ENCODE measurements at places on chromosomes 7 and 10. TPM values are rescaled to one million over a fixed set of nuclear protein-coding genes. Genes with fewer than 3 reads are reported as not detected.

PDE6C gene
- not detected for total RNA-seq

H2BK1 gene
- not detected for total RNA-seq

MRLN gene
- 254 TPM for total RNA-seq

- peak; percentile 83 for DNase-seq
- no peaks in the 10 kb centered on the region for H3K36me3 ChIP-seq
Observed at GRCh38 chr10:4270116-4270515, 485.1 kb upstream of the KLF6 start.

DNA sequence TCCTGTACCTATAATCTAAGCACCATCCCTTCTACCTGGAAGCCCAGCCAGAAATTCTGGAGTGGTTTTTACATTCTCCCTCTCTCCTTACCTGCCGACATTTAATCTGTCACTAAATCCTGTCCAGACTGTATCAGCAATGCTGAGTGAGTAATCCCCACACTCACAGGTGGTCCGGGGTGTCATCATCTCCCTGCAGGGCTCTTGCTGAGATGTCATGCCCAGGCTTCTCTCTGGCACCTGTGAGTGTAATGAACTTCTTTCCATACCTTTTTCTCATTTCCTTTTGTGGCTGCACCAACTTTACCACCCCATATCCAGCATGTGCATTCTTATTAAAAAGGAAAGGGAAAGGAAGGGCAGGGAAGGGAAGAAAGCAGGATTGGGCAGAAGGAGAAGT, 355.2 kb downstream of the CCSER2 start:
- H3K27ac ChIP-seq: no peak overlapping the region
- no peaks in the 10 kb centered on the region for H3K27me3 ChIP-seq
- H3K36me3 ChIP-seq: no peaks in the 10 kb centered on the region

DNA sequence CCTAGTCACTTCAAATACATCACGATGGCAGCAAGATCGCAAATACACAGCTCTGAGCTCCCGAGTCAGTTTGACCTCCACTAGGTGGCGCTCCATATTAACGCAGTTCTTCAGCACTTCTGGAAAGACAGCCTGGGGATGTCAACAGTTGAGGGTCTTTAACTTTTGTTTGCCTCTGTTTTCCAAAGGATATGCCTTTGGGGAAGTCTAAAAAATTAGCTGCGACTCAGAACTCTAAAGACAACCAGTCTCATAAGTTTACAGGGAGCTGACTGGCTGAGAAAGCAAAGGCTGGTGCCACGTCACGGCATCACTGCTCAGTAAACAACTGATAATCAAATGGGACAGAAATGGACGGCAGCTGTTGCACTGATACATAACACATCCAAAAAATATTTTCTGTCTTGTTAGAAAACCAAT, 458.8 kb downstream of the SORCS1 start:
- H3K4me3 ChIP-seq: no peak overlapping the region
- H3K27me3 ChIP-seq: no peaks in the 10 kb centered on the region
- no peak overlapping the region for H3K27ac ChIP-seq

- H3K4me1 ChIP-seq: no peaks in the 10 kb centered on the region
- no peaks in the 10 kb centered on the region for H3K36me3 ChIP-seq
- no peak overlapping the region for H3K4me3 ChIP-seq
- DNase-seq: peak; percentile 6
- no peaks in the 10 kb centered on the region for H3K27me3 ChIP-seq
Observed at GRCh38 chr7:156368053-156368843, 272.3 kb upstream of the RNF32 start.

DNA sequence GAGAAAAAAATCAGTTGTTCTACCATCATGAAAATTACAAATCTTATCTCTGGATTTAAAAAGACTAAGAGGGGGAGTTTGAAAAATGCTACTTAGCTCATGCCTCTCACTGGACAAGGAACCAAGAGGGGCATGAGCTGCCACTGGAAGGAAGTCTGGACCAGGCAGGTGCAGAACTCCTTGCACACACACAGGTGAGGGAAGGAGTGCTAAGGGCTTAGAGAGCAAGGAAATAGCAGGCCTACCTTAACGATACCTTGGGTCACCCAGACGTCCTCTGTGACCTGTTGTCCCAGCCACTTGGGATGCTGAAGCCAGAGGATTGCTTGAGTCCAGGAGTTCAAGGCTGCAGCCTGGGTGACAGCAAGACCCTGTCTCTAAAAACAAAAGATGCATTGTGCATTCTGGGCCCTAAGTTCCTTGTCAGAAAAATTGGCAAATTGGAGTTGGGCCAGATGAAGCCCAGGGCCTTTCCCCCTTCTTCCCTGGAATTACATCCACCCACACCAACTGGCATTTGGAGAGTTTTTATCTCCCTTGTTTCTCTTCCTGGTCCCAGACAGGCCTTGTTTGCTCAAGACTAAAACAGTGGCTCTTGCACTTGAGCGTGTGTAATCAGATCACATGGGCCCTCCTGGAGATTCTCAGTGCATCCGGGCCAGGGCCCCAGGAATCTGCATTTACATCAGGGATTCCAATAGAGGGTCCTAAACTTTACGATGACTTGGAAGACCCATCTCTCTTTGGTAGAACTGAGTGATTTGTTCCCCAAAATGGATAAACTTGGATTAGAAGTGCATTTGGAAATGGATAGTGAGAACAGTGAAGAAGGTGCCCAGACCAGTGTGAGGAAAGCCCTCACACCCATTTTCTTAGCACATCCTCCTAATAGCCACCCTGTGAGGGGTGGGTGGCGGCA, 3.0 kb downstream of the DDIT4 start:
- H3K36me3 ChIP-seq: peaks cover 20% of the 10 kb centered on the region
- no peaks in the 10 kb centered on the region for H3K27me3 ChIP-seq
- H3K4me1 ChIP-seq: peaks cover 46% of the 10 kb centered on the region
- H3K4me3 ChIP-seq: no peak overlapping the region

DOCK4 gene
- 14.0 TPM for total RNA-seq

SEMA3C gene
- 270 TPM for total RNA-seq

- DNase-seq: peak; percentile 46
- peaks cover 12% of the 10 kb centered on the region for H3K4me1 ChIP-seq
- no peak overlapping the region for H3K4me3 ChIP-seq
- peaks cover 3% of the 10 kb centered on the region for H3K27me3 ChIP-seq
- H3K27ac ChIP-seq: no peak overlapping the region
Observed at GRCh38 chr7:73970801-73971229, 57.2 kb upstream of the ELN start.

- DNase-seq: no peak
- H3K27ac ChIP-seq: no peak overlapping the region
- no peaks in the 10 kb centered on the region for H3K27me3 ChIP-seq
- no peak overlapping the region for H3K4me3 ChIP-seq
- H3K36me3 ChIP-seq: peaks cover 11% of the 10 kb centered on the region
- peaks cover 13% of the 10 kb centered on the region for H3K4me1 ChIP-seq
Observed at GRCh38 chr10:7580520-7580919, 86.2 kb downstream of the ITIH5 start.

GRCh38 chr10:75530299-75530698, 98.9 kb downstream of the LRMDA start:
- no peak overlapping the region for H3K4me3 ChIP-seq
- no peak overlapping the region for H3K27ac ChIP-seq
- H3K36me3 ChIP-seq: no peaks in the 10 kb centered on the region
- H3K4me1 ChIP-seq: no peaks in the 10 kb centered on the region
- DNase-seq: no peak

GRCh38 chr7:117652943-117653680, 173.3 kb downstream of the CFTR start:
- no peak for DNase-seq
- H3K36me3 ChIP-seq: no peaks in the 10 kb centered on the region
- H3K4me1 ChIP-seq: no peaks in the 10 kb centered on the region

- no peaks in the 10 kb centered on the region for H3K27me3 ChIP-seq
- peak; percentile 81 for DNase-seq
- H3K4me1 ChIP-seq: peaks cover 4% of the 10 kb centered on the region
- no peak overlapping the region for H3K4me3 ChIP-seq
Observed at GRCh38 chr10:72426986-72427385, 72.3 kb upstream of the DNAJB12 start.

PARG gene
- 29.4 TPM for total RNA-seq

DNA sequence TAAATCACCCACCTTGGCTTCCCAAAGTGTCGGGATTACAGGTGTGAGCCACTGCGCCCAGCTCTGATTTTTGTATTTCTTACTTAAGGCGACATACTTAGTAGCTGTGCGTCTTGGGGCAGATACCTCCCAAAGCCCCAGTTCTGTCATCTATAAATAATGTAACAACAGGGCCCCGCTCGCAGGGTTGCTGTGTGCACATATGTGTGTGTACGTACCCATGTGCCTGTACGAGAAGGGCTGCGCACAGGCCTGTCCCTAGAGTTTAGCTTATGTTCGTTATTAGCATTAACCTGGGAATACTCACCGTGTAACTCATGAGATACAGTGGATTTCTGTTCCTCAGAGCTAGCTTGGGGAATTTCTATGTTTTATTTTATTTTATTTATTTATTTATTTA, 103.6 kb downstream of the CUX1 start:
- H3K4me3 ChIP-seq: no peak overlapping the region
- peaks cover 26% of the 10 kb centered on the region for H3K36me3 ChIP-seq
- H3K4me1 ChIP-seq: peaks cover 8% of the 10 kb centered on the region
- DNase-seq: no peak
- no peak overlapping the region for H3K27ac ChIP-seq

GRCh38 chr10:71383972-71384687, 12.6 kb upstream of the CDH23 start:
- H3K4me1 ChIP-seq: no peaks in the 10 kb centered on the region
- peaks cover 3% of the 10 kb centered on the region for H3K27me3 ChIP-seq
- no peak overlapping the region for H3K27ac ChIP-seq
- peak; percentile 41 for DNase-seq
- no peaks in the 10 kb centered on the region for H3K36me3 ChIP-seq
- no peak overlapping the region for H3K4me3 ChIP-seq

DNA sequence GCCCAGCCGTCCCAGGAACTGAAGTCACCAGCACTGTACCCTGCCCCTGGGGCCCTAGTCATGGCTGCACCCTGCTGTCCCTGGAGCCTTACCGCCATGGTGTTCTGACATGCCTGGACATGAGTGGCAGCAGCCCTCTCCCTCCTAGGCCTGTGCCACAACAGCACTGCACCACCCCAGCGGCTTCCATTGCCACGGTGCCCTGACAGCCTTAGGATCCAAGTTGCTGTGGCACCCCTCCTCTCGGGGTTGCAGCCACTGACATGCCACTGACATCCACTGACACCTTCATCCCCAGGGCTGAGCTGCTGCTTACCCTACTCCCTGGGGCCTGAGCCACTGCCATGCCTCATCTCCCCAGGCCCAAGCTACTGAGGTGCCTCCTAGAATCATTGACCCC, 39.6 kb upstream of the SHH start:
- H3K36me3 ChIP-seq: no peaks in the 10 kb centered on the region
- H3K27me3 ChIP-seq: peaks cover 13% of the 10 kb centered on the region
- H3K4me1 ChIP-seq: peaks cover 5% of the 10 kb centered on the region

GRCh38 chr7:122691569-122692235, 7.2 kb downstream of the RNF133 start:
- H3K4me3 ChIP-seq: no peak overlapping the region
- H3K36me3 ChIP-seq: no peaks in the 10 kb centered on the region
- H3K27ac ChIP-seq: no peak overlapping the region
- H3K4me1 ChIP-seq: peaks cover 4% of the 10 kb centered on the region

DNA sequence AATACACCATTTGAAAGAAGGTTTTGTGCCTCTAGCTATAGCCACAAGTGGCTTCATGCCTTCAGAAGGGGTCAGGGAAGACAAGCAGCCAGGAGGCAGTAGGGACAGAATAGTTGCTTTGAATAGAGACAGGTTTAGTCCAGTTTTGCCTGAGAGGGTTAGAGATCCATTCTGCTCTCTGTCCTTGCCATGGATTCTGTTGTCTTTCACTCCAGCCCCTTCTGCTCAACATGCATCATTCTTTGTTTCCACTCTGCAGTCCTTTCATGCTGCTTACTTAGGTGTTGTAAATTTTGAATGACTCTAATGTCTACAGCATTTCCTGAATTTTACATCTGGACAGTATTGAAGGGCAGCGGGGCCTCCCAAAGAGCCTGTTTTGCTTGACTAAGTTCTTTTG, 60.3 kb downstream of the CNTNAP2 start:
- H3K36me3 ChIP-seq: no peaks in the 10 kb centered on the region
- peak; percentile 27 for DNase-seq
- no peak overlapping the region for H3K27ac ChIP-seq
- H3K4me1 ChIP-seq: no peaks in the 10 kb centered on the region
- no peak overlapping the region for H3K4me3 ChIP-seq

TFR2 gene
- 0.22 TPM for total RNA-seq

ELN gene
- 142 TPM for total RNA-seq

DNA sequence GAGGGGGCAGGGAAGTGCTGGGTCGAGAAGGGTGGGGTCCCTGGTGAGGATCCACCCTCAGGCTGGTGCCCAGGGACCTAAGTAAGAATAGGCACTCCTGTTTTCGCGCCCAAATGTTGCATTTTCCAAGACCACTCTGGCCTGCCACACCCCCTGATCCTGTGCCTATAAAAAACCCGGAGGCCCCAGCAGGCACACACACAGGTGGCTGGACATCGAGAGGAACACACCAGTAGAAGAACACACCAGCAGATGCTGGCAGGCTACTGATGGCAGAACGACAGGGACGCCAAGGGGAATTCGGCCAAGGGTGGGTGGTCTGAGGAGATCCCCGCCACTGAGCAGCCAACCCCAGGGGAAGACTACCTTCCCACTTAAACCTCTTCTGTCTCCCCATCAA, 633.9 kb upstream of the POT1 start:
- no peak overlapping the region for H3K4me3 ChIP-seq
- no peak for DNase-seq
- H3K27me3 ChIP-seq: no peaks in the 10 kb centered on the region

BAIAP2L1 gene
- 2.9 TPM for total RNA-seq

DNA sequence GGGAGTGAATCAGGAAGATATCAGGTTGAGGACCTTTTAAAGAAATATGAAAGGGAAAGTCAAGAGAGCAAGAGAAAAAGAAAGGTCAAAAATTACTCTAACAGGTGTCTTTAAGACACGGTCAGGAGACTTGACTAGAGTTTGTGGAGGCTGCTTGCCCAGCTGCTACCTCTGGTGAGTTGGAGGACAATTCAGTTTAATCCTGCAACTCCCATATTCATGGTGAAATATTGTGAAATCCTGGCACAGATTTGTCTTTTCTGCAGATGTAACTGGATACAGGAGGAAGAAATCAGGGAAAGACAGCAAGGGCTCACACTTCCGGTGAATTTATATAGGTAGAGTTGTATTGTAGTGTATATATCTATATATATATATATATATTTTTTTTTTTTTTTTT, 93.5 kb downstream of the AKAP9 start:
- H3K27me3 ChIP-seq: no peaks in the 10 kb centered on the region
- H3K27ac ChIP-seq: no peak overlapping the region
- DNase-seq: peak; percentile 25
- peaks cover 8% of the 10 kb centered on the region for H3K36me3 ChIP-seq
- H3K4me3 ChIP-seq: no peak overlapping the region

DNA sequence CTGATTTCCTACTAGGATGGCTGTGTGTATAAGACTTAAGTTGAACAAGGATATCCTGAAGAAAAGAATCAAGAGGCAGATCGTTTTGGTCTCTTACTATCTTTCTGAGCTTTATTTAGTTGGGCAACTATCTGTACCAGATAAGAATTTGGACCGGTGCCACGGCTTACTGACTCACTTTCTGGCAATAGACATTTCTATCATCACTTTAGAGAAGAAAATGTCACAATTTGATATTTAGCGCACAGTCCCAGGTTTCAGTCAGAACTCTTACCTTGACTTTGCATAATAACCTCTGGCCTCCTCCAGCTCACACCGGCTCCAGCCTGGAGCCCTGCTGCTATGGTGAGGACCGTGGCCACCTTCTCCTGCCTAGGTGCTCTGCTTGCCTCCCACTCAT, 218.2 kb upstream of the MDFIC start:
- no peak for DNase-seq
- H3K4me3 ChIP-seq: no peak overlapping the region
- H3K27me3 ChIP-seq: no peaks in the 10 kb centered on the region
- H3K4me1 ChIP-seq: no peaks in the 10 kb centered on the region
- no peak overlapping the region for H3K27ac ChIP-seq
- no peaks in the 10 kb centered on the region for H3K36me3 ChIP-seq
